Effector memory CD8-positive, alpha-beta T cell (primary cell): ENCODE measurements at places on chromosomes 11 and 22.

DNA sequence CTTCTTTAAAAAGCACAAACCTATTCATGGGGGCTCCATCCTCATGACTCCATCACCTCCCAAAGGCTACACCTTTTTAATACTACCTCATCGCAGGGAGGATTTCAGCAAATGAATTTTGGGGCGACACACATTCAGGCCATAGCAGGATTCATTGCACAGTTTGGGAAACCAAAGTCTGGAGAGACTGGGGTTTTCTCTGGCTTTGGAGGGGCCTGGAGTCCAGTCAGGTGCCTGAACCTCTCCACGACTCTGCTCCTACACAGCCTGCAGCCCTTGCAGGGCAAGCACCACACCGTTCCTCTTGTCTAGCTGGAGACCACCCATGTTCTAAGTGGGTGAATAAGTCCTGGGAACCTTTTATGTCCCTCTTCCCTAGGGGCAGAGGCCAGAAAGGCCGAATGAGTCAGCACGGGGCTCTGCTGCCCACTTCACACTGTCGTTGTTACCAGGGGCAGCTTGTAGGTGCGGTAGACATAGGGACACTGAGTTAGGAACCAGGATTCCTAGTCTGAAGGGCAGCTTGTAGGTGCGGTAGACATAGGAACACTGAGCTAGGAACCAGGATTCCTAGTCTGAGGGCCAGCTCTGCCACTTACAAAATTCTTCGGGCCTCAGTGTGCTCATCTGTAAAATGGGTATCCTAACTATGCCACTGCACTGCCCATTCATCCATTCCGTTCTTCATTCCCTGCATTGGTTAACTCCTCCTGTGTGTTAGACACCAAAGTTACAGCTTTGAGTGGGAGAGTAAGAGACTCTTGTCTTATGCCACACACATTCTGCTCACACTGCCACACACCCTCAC lies 251.7 kb upstream of the B3GAT1 start:
- peaks cover 54% of the 10 kb centered on the region for H3K27me3 ChIP-seq
- no peaks in the 10 kb centered on the region for H3K36me3 ChIP-seq
- H3K27ac ChIP-seq, result no peak overlapping the region
- H3K4me3 ChIP-seq, result no peak overlapping the region
- no peak for DNase-seq
- no peaks in the 10 kb centered on the region for H3K4me1 ChIP-seq

DNA sequence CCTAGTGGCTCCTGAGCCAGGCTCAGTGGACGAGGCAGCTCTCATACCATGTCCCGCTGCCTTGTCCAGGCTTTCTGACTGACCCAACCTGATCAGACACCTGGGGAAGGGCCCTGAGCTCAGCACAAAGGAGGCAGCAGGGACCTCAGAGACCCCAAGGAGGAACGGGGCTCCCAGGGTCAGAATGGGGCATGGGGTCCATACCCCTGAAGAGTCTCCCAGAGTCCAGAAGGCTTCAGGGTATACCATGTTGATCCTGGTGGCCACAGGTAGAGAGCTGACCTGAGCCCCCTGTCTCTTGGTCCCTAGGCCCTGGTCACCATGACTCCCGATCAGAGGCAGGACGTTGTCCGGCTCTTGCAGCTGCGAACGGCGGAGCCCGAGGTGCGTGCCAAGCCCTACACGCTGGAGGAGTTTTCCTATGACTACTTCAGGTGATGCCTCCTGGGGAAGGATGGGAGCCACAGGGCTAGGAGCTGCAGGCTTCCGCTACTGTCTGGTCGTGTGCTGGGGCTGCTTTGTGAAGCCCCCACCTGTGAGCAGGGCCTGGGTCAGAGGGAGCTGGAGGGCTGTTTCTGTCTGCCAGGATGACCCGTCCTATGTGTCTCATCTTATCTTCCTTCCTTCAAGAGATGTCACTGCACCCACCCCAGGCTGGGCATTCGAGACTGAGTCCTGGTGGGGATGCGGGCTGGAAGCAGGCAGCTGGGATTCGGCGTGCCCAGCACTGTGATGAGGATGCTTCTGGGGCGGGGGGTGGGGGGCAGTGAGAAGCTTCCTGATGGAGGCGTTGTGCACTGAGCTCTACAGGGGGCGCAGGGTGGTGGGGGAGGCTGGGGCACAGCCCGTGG lies 74.2 kb downstream of the MYO7A start:
- no peak overlapping the region for H3K4me3 ChIP-seq
- no peak for DNase-seq
- H3K36me3 ChIP-seq, result no peaks in the 10 kb centered on the region
- no peaks in the 10 kb centered on the region for H3K27me3 ChIP-seq

GRCh38 chr11:25587496-25587895 lies 744.4 kb upstream of the ANO3 start:
- no peak for DNase-seq
- H3K27ac ChIP-seq, result no peak overlapping the region
- H3K4me1 ChIP-seq, result no peaks in the 10 kb centered on the region
- H3K4me3 ChIP-seq, result no peak overlapping the region
- H3K27me3 ChIP-seq, result no peaks in the 10 kb centered on the region
- H3K36me3 ChIP-seq, result no peaks in the 10 kb centered on the region

DNA sequence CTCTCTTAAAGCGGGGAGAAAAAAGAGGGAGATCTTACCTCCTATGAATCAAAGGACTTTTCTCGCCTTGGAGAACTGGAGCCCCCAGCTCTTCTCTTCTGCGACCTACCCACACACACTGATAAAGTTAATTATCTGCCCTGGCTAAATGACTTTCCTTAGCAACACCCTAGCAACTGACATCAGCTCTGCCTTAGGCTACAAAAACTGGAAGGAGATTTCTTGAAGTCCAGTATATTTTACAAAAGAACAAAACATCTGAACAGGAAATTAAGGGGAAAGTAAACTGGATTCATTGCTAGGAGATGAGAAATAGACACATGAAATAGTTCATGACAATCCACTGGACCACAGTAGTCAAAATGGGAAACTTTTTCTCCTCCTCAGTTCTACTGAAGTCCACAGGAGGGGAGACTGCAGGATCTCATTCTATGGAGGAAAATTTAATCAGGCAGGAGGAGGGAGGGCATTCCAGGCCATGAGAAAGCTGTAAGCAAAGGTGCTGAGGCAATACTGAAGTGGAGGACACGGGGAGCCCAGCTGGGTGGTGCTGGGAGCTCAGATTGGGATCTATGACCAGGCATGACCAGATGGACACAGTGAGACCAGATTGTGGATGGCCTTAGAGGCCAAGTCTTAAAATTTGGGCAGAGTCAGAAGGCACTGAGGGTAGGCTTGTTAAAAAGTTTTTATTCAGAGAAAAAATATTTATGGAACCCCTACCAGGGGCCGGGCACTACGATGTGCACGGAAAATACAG lies 3.7 kb upstream of the SPON1 start:
- H3K4me1 ChIP-seq, result peaks cover 5% of the 10 kb centered on the region
- no peak overlapping the region for H3K4me3 ChIP-seq
- no peaks in the 10 kb centered on the region for H3K36me3 ChIP-seq
- peaks cover 47% of the 10 kb centered on the region for H3K27me3 ChIP-seq
- no peak for DNase-seq

GRCh38 chr11:113632981-113633380 lies 73.1 kb downstream of the TMPRSS5 start:
- H3K27me3 ChIP-seq, result peaks cover 36% of the 10 kb centered on the region
- no peak overlapping the region for H3K4me3 ChIP-seq
- no peaks in the 10 kb centered on the region for H3K4me1 ChIP-seq
- H3K36me3 ChIP-seq, result no peaks in the 10 kb centered on the region
- H3K27ac ChIP-seq, result no peak overlapping the region
